ENCODE measurements at places on chromosomes 2 and 18. TPM values are rescaled to one million over a fixed set of nuclear protein-coding genes. Genes with fewer than 3 reads are reported as not detected.

The ERFE gene
- 0.82 TPM for total RNA-seq

The CYBRD1 gene
- 132 TPM for total RNA-seq

The NAT8 gene
- total RNA-seq, result not detected

The WNT10A gene
- total RNA-seq, result not detected

The TMSB10 gene
- 2,721 TPM for total RNA-seq

The SOX11 gene
- total RNA-seq, result not detected

The TMEM182 gene
- 0.94 TPM for total RNA-seq
